CD4-positive, alpha-beta T cell treated with Interleukin-1 beta for 1 hour (primary cell): ENCODE measurements at places on chromosomes 1 and 21.

- no peak for DNase-seq
Observed at GRCh38 chr1:203281851-203282661, 23.3 kb upstream of the BTG2 start.

DNA sequence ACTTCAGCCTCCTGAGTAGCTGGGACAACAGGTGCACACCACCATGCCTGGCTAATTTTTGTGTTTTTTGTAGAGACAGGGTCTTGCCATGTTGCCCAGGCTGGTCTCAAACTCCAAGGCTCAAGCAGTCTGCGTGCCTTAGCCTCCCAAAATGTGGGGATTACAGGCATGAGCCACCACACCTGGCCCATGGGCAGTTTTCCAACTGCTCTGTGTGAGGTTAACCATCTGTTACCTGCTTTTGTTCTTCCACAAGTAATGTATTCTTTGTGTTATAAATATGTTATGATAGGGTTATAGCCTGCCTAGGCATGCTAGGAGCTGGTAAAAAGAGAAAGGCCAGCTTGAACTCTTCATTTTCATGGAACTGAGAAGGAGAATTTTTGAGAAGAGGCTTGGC, 30.7 kb downstream of the TUFT1 start:
- DNase-seq, result no peak

DNA sequence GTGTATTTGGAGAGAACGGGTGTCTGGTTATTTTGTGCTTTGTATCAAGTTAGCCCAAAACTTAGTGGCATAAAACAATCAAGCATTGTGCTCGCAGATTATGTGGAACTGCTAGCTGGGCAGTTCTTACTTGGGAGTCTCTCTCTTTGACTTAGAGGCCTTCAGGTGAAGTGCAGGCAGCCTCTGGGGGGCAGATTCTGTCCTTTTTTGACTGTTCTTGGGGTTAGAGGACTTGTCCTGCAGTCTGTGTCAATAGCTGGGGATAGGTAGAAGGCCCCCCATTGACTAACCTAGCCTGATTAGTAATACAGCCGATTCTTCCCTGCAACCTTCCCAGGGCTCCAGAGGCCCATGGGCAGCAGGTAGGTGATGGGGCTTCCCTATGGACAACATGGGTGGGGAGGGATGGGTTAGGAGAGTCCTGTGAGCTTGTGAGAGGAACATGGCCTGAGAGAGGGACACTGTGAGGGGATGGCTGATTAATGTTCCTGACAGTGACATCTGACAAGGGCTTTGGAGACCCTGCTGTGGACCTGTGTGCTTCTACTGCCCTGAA, 37.2 kb upstream of the ACOT11 start:
- no peak for DNase-seq

DNA sequence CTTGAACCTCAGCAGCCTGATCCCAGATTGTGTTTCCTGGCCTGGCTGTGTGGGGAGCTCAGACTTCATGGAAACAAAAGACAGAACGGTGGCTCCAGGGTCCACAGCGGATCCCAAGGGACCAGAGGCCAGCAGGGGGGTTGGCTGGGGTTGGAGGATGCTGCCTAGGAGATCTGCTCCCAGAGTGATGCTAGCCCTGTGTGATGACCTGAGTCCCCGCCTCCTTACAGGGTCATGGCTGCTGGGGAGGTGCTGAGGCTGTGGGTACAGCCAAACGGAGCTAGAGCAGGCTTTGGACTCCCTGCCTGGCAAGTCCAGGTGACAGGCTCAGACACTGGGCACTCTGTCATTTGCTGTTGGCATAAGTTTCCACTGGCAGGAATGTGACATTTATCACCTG, 11.5 kb upstream of the RUNX3 start:
- DNase-seq, result no peak
